Activated CD8-positive, alpha-beta memory T cell treated with anti-CD3 and anti-CD28 coated beads for 1 hour (primary cell): ENCODE measurements at places on chromosomes 2 and 18.
A peak's percentile ranks its signal among the peaks of the same experiment; 100 is the strongest.

DNA sequence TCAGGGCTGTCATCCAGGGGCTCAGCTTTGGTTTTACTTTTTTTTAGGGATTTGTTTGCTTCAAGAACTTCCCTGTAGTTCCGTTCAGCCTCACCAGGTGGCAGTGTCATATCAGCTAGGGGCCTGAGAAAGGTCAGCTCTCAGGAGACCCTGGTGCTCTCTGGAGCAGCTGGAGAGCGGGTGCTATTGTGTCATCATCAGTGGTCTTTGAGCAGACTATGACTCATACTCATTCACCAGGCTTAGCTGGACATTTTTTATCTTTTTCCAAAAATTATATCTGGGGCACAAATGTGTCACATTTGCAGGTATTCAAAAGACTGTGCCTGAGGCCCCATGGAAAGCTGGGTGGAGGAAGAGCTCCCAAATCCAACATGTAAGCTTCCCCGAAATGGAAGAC is 24.4 kb downstream of the ZNF892 start:
- DNase-seq, result no peak

- DNase-seq, result no peak
Measured at GRCh38 chr2:150994076-150994475, 267.6 kb downstream of the RBM43 start.

DNA sequence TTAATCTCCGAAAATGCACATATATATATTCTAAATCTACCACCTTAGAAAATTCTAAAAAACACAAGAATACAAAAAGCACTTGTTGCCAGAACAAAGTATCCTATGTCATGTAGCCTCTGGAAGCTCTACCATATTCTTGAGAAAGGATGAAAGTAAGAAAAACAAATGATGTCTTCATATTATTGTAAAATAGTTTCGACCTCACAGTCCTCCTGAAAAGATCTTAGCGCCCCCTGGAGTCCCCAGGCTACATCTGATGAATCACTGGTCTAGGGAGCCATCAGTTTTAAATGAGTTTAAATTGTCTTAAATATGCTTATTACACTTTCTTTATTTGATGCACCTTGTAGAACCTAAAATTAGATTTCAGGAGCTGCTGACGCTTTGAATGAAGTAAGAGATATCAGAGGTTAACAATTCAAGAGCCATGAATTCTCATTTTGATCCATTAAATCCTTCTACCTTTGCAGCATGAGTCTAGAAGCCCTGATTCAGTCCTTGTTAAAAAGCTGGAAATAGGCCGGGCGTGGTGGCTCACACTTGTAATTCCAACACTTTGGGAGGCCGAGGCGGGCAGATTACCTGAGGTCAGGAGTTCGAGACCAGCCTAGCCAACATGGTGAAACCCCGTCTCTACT is 138.8 kb downstream of the MCFD2 start:
- DNase-seq, result peak; percentile 7

- DNase-seq, result no peak
Measured at GRCh38 chr18:68121308-68121707, 593.6 kb downstream of the TMX3 start.

DNA sequence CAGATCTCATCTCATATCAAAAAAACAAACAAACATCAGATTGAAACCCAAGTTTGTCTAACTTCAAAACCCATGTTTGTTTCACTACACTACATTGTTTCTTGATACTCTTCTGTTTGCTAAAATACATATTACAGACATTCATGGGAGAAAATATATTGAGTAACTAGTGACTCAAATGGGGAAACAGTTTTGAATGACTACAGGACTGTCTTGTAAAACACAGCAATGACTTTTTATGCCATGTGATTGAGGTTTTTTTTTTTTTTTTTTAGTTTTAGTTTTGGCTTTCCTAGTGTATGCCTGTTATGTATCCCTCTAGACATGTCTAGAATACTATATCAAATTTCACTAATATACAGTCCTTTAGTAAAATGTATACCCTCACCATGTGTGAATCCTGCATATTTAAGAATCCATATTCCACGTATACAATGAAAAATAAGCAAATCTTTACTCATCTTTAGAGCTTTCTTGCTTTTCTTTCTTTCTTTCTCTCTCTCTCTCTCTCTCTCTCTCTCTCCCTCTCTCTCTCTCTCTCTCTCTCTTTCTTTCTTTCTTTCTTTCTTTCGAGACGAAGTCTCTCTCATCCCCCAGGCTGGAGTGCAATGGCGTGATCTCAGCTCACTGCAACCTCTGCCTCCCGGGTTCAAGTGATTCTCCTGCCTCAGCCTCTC is 46.6 kb upstream of the SERTAD2 start:
- no peak for DNase-seq
